ENCODE measurements at places on chromosomes 7 and 10. TPM values are rescaled to one million over a fixed set of nuclear protein-coding genes. Genes with fewer than 3 reads are reported as not detected.
A peak's percentile ranks its signal among the peaks of the same experiment; 100 is the strongest.

The TDRD1 gene
- total RNA-seq: not detected

DNA sequence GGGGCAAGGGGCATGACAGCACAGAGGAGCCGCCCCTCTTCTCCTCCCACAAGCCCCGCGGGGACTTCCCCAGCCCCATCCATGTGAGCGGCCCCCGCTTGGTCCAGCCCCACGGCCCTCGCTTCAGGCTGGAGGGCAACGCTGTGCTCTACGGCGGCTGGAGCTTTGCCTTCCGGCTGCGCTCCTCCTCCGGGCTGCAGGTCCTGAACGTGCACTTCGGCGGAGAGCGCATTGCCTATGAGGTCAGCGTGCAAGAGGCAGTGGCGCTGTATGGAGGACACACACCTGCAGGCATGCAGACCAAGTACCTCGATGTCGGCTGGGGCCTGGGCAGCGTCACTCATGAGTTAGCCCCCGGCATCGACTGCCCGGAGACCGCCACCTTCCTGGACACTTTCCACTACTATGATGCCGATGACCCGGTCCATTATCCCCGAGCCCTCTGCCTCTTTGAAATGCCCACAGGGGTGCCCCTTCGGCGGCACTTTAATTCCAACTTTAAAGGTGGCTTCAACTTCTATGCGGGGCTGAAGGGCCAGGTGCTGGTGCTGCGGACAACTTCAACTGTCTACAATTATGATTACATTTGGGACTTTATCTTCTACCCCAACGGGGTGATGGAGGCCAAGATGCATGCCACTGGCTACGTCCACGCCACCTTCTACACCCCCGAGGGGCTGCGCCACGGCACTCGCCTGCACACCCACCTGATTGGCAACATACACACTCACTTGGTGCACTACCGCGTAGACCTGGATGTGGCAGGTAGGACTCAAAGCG, 5.1 kb downstream of the AOC1 start:
- H3K27me3 ChIP-seq: no peaks in the 10 kb centered on the region
- H3K36me3 ChIP-seq: no peaks in the 10 kb centered on the region
- DNase-seq: no peak
- H3K4me1 ChIP-seq: peaks cover 7% of the 10 kb centered on the region
- H3K27ac ChIP-seq: no peak overlapping the region

- H3K4me1 ChIP-seq: peaks cover 45% of the 10 kb centered on the region
- no peak overlapping the region for H3K4me3 ChIP-seq
- H3K36me3 ChIP-seq: no peaks in the 10 kb centered on the region
- no peaks in the 10 kb centered on the region for H3K27me3 ChIP-seq
- no peak overlapping the region for H3K27ac ChIP-seq
Observed at GRCh38 chr7:50559881-50560280, 5.3 kb downstream of the DDC start.

- H3K36me3 ChIP-seq: no peaks in the 10 kb centered on the region
- H3K4me1 ChIP-seq: no peaks in the 10 kb centered on the region
- H3K4me3 ChIP-seq: no peak overlapping the region
- no peaks in the 10 kb centered on the region for H3K27me3 ChIP-seq
- DNase-seq: no peak
Observed at GRCh38 chr7:50367100-50367499, 62.6 kb downstream of the IKZF1 start.

- no peaks in the 10 kb centered on the region for H3K27me3 ChIP-seq
- H3K27ac ChIP-seq: no peak overlapping the region
- DNase-seq: no peak
- H3K4me1 ChIP-seq: no peaks in the 10 kb centered on the region
- no peak overlapping the region for H3K4me3 ChIP-seq
Observed at GRCh38 chr7:50463035-50463434, 12.9 kb upstream of the FIGNL1 start.

- peaks cover 21% of the 10 kb centered on the region for H3K4me1 ChIP-seq
- no peaks in the 10 kb centered on the region for H3K27me3 ChIP-seq
- H3K36me3 ChIP-seq: no peaks in the 10 kb centered on the region
- H3K4me3 ChIP-seq: no peak overlapping the region
- peak overlapping the region; percentile 96 for H3K27ac ChIP-seq
- peak; percentile 35 for DNase-seq
Observed at GRCh38 chr10:85641479-85642009, 725.1 kb downstream of the GRID1 start.

DNA sequence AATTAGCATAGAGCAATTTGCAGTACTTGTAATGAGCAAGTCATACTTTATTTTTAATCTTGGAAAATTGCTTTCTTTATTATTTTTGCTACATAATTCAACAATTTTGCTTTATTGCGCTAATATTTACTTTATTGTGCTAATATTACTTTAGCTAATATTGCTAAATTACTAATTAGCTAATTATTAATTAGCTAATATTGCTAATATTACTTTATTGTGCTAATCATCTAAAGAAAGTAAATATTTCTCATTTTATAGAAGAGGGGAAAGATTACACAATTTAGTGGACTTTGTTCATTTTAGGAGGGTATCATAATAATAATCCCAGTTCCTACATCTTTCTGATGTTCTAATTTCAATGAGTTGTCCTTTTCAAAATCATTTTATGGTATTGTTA, 61.2 kb downstream of the RUNDC3B start:
- H3K27ac ChIP-seq: no peak overlapping the region
- no peaks in the 10 kb centered on the region for H3K36me3 ChIP-seq
- H3K4me3 ChIP-seq: no peak overlapping the region
- H3K27me3 ChIP-seq: no peaks in the 10 kb centered on the region
- DNase-seq: no peak

- H3K4me1 ChIP-seq: no peaks in the 10 kb centered on the region
- no peak overlapping the region for H3K27ac ChIP-seq
- H3K36me3 ChIP-seq: no peaks in the 10 kb centered on the region
- H3K27me3 ChIP-seq: no peaks in the 10 kb centered on the region
- H3K4me3 ChIP-seq: no peak overlapping the region
- DNase-seq: no peak
Observed at GRCh38 chr10:120286280-120286679, 170.7 kb upstream of the PLPP4 start.

DNA sequence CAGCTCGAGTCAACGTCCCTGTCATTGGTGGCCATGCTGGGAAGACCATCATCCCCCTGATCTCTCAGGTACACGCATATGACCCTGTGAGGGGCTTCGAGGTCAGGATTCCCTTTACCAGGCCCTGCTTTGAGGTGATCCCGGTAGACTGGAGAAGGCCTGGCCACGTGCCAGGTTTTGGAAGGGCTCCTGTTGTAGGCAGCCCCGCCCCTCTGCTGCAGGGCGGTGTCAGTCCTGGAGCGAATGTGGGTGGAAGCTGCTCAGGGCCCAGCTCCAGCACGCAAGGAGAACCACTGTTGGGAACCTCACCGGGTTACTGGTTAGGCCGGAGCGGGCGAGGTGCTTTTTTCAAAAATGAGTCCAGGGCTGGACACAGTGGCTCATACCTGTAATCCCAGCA, 15.6 kb downstream of the MDH2 start:
- DNase-seq: peak; percentile 38
- no peaks in the 10 kb centered on the region for H3K27me3 ChIP-seq
- no peaks in the 10 kb centered on the region for H3K36me3 ChIP-seq
- H3K27ac ChIP-seq: no peak overlapping the region

The SPAM1 gene
- total RNA-seq: 0.28 TPM

GRCh38 chr7:24722386-24723177, 34.7 kb downstream of the GSDME start:
- H3K4me1 ChIP-seq: no peaks in the 10 kb centered on the region
- H3K27me3 ChIP-seq: no peaks in the 10 kb centered on the region
- no peak overlapping the region for H3K4me3 ChIP-seq
- DNase-seq: peak; percentile 52
- H3K36me3 ChIP-seq: no peaks in the 10 kb centered on the region
- H3K27ac ChIP-seq: no peak overlapping the region

- no peak overlapping the region for H3K4me3 ChIP-seq
- no peaks in the 10 kb centered on the region for H3K27me3 ChIP-seq
- no peaks in the 10 kb centered on the region for H3K4me1 ChIP-seq
- H3K27ac ChIP-seq: no peak overlapping the region
- no peak for DNase-seq
Observed at GRCh38 chr10:48880016-48880705, 59.5 kb downstream of the LRRC18 start.

The CHST12 gene
- total RNA-seq: 7.2 TPM

The ADAP1 gene
- total RNA-seq: 35.7 TPM

DNA sequence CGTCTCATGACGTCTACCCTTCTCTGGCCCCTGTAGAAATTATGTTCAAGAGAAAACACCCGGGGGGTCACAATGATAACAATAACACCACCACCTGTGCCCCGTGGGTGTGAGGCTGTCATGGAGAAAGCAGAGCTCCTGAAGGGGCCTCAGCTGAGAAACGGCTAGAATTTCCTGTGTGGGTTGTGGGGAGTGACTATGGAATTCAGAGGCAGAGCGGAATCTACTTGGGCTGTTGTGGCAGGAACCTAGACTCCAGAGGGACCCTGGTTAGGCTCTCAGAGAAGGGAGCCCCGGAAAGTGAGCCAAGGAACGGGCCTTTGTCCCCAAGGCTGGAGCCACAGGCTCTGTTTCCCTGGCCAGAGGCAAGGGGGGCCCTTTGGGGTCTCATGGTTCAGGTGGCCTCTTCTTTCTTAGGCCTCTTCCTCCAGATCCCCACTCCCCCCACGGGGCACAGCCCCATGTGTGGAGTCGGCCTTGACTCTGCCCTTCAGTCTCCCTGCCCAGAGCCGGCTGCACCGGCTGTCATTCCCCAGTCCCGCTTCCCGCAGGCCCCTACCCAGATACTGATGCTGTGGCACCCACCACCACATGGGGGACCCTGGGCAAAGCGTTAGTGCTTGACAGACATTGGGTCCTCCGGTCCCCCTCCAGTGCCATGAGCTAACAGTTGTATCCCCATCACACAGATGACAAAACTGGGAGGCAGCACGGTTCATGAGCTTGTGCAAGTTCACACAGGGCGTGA, 6.5 kb upstream of the GIMAP8 start:
- DNase-seq: no peak
- no peak overlapping the region for H3K4me3 ChIP-seq
- no peaks in the 10 kb centered on the region for H3K4me1 ChIP-seq
- no peaks in the 10 kb centered on the region for H3K36me3 ChIP-seq

The IQUB gene
- total RNA-seq: 1.0 TPM

GRCh38 chr7:2010551-2011265, 222.0 kb downstream of the MAD1L1 start:
- no peaks in the 10 kb centered on the region for H3K4me1 ChIP-seq
- DNase-seq: no peak
- no peaks in the 10 kb centered on the region for H3K27me3 ChIP-seq
- H3K27ac ChIP-seq: no peak overlapping the region
- no peak overlapping the region for H3K4me3 ChIP-seq

The SPACDR gene
- total RNA-seq: 0.13 TPM

The PDE6C gene
- 0.07 TPM for total RNA-seq

DNA sequence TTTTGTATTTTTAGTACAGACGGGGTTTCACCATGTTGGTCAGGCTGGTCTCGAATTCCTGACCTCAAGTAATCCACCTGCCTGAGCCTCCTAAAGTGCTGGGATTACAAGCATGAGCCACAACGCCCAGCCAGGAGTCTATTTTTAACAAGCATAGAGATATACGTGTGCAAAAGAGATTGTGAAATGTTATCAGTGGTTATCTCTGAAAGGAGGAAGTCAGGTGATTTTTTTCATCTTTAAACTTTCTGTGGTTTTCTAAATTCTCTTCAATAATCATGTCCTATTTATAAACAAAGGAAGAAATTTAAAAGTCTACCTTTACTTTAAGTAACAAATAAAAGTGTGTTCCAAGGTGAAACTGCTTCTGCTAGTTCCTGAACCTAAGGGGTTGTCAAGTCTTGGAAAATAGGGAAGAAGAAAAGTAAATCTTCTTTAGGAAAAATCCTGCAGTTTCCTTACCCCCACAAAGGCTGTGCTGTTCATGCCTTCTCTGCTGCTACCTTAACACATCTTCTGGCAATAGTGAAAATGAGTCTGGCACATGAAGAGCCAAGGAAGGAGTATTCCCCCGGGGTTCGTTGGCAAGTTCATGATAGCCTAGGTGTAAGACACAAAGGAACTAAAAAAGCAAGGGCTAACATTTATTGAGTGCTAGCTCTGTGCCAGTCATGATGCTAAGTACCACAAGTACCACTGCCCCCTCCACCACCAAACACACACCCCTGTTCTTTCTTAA, 51.1 kb downstream of the CYP26A1 start:
- peak overlapping the region; percentile 66 for H3K27ac ChIP-seq
- H3K4me1 ChIP-seq: peaks cover 11% of the 10 kb centered on the region
- H3K4me3 ChIP-seq: no peak overlapping the region
- no peaks in the 10 kb centered on the region for H3K27me3 ChIP-seq

DNA sequence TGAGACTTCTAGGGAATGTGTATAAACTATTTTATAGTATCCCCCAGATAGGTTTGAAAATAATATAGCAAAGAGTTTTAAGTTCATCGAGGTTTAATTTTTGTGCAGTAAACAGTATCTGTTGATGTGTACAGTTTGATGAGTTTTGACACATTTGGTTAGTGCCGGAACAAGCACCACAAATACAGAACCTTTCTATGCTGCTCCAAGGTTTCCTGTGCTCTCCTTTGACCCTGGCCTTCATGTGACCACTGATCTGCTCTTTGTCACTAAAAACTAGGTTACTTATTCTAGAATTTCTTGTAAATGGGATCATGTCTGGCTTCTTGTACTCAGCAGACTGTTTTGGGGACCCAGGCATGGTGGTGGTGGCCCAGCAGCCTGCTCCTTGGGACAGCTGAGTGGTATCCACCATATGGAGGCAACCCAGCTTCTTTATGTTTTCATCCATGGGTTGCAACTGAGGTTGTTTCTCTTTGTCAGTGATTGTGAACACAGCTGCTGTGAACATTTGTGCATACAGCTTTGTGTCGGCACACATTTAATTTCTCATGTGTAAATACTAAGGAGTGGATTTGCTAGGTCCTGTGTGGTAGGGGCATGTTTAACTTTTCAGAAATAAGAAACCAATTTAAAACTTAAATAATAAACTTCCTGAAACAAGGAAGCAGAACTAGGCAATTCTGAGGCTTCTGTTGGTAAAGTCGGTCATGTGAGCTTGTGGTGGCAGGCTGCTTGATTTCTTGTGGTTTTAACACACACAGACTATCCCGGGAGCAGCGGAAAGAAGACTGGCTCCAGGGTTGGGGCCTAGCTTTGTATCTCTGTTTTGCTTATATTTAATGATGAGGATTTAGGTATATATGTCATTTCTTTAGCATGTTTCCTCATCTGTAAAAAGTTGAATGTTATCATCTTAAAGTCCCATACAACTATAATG, 219.4 kb downstream of the ABCA13 start:
- no peak for DNase-seq
- H3K27ac ChIP-seq: no peak overlapping the region
- no peaks in the 10 kb centered on the region for H3K27me3 ChIP-seq
- H3K4me1 ChIP-seq: no peaks in the 10 kb centered on the region

DNA sequence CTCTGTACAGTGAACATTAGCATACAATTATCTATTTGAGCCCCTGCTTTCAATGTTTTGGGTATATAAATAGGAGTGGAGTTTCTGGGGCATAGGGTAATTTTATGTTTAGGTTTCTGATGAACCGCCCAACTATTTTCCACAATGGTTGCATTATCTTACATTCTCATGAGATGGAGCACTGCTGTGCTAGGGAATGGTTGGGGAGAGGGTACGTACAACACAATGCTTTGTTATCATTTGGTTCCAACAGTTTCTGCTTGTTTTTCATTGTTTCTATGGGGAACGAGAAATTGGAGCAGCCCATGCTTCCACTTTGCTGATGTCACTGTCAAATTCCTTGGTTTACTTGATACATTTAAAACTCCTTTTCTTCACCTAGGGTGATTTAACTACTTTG, 1115.3 kb downstream of the REEP3 start:
- H3K27ac ChIP-seq: no peak overlapping the region
- no peaks in the 10 kb centered on the region for H3K36me3 ChIP-seq
- no peaks in the 10 kb centered on the region for H3K27me3 ChIP-seq
- DNase-seq: no peak
- no peak overlapping the region for H3K4me3 ChIP-seq
- no peaks in the 10 kb centered on the region for H3K4me1 ChIP-seq
